ENCODE measurements at places on chromosomes 12 and 14.

- no peak for DNase-seq
Observed at GRCh38 chr12:107437954-107438353, 247.6 kb upstream of the PWP1 start.

- DNase-seq, result no peak
Observed at GRCh38 chr14:26835979-26836570, 238.2 kb upstream of the NOVA1 start.

DNA sequence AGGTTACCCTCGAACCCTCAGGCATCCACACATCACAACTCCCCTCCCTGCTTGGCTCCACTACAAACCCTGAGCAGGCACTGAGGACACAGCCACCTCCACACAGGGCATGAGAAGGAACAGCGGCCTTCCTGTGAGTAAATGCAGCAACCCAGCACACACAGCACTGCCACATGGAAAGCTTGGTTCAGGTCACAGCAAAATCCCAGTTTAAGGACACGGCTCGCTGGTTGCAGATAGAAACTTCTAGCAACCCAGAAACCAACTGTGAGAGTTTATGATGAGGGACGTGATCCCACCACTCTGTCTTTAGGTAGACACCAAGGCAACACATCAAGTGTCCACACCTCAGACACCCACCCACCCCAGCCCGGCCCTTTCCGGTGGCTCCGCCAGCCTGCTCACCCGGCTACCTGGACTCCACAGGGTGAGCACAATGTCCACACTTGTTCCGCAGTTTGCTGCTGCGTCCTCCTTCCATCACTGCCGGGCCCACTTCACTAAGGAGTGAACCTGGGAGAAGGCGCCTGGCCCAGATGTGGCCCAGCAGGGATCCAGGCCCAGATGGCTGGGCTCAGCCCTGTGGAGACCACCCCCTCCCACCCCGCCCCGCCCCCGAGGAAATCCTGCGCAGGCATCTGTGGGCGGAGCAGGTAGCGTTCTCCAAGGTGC, 13.2 kb downstream of the CDCA4 start:
- DNase-seq, result peak; percentile 56

GRCh38 chr12:111085096-111085495, 164.7 kb upstream of the MYL2 start:
- DNase-seq, result peak; percentile 64

GRCh38 chr12:105946493-105946901, 192.3 kb downstream of the NUAK1 start:
- DNase-seq, result no peak

GRCh38 chr12:104519190-104520019, 62.7 kb downstream of the CHST11 start:
- no peak for DNase-seq

DNA sequence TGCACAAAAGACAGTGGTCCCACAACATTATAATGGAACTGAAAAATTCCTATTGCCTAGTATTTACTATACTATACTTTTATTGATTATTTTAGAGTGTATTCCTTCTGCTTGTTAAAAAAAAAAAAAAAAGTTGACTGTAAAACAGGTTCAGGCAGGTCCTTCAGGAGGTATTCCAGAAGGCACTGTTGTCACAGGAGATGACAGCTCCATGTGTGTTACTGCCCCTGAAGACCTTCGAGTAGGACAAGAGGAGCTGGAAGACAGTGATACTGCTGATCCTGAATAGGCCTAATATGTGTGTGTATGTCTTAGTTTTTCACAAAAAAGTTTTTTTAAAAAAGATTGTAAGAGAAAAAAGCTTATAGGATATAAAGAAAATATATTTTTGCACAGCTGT, 12.3 kb downstream of the UBE2N start:
- DNase-seq, result no peak

DNA sequence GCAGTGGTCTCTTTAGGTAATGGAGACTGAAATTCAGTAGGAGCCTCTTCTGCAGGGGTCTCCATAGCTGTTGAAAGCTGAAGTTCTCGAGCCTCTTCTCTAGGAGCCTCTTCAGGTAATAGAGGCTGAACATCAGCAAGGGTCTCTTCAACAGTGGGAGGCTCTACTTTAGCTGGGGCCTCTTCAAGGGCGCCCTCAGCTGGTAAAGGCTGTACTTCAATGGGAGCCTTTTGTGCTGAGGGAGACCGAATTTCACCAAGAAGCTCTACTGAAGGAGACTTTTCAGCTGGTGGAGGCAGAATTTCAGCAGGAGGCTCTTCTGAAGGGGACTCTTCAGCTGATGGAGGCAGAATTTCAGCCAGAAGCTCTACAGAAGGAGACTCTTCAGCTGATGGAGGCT, 1.5 kb downstream of the FSCB start:
- peak; percentile 16 for DNase-seq

DNA sequence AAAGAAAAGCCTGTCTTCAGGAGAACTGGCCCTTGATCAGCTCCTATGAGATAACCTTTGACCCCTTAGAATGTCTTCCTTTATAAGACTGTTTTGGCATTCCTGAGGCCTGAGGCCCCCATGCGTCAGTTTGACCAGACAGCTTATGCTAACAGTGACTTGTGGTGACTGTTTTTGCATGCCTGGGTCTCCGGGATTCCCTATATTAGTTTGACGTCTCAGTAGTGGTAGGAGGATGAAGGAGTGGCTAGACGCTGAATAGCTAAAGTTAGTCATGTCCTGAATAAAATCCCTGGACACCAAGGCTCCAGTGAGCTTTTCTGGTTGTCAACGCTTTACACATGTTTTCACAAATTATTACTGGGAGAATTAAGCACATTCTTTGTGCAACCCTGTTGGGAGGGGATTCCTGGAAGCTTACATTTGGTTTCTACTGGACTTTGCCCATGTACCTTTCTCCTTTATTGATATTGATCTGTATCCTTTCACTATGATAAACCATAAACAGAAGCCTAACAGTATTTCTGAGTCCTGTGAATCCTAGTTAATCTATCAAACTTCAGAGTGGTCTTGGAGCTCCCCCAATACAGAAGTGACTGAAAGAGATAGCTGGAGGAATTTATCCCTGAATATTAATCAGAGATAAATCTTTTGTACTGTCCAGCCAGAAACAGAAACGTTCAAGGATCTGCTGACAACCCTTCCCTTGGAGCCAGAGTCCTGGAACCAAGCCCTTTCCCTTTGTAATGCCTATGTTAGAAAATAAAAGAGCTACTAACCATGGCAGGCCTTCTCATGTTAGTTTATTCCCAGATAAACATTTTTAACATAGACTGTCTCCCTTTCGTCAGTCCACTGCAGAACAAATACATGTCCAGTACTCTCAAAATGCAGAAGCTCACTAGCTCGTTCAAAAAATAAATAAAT, 479.2 kb downstream of the RPS29 start:
- no peak for DNase-seq

GRCh38 chr12:92028441-92028709, 117.3 kb downstream of the BTG1 start:
- no peak for DNase-seq

- no peak for DNase-seq
Observed at GRCh38 chr14:93317210-93317874, 15.5 kb downstream of the BTBD7 start.

DNA sequence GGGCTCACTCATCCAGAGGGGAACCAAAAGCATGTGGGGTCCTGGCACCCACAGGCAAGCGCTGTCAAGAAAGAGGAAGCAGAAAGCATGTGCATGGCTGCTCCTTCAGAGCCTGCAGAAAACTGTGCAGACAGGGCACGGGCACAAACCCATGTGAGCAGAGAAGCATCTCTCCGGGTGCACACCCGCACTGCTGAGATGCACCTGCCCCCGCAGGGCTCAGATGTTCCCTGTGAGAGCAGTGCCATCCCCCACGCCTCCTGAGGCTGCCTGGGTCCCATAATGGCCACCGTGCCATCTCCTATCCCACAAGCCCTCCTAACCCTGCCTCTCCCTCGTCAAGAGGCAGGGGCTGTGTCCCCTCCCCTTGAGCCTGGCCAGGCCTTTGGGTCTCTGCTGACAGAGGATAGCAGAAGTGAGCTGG, 32.3 kb upstream of the INF2 start:
- peak; percentile 54 for DNase-seq

DNA sequence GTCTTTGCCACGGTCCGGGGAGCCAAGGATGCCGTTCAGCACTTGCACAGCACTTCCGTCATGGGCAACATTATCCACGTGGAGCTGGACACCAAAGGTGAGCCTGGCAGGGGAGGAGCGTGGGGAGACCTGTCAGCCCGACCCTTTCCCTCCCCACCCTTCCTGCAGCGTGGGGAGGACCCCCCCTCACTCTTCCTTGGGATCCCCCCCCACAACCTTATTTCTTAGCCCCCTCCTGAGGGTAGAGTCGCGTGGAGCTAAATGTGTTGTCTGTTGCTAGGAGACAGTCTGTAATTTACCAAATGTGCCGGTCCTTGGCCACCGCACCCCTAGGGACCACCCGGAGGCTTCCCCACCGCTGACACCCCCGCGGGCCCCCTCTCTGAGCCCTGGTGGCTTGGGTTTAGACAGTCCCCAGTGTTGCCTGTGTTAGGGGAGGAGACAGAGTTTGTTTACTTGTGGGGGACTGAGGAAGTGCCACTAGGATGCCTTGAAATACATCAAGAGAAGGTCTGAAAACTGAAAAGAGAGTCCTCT, 2.3 kb downstream of the SETD1B start:
- DNase-seq, result no peak

- DNase-seq, result no peak
Observed at GRCh38 chr12:46298261-46298660, 29.4 kb upstream of the SLC38A1 start.

- DNase-seq, result no peak
Observed at GRCh38 chr12:5280086-5280485, 151.8 kb upstream of the NTF3 start.

DNA sequence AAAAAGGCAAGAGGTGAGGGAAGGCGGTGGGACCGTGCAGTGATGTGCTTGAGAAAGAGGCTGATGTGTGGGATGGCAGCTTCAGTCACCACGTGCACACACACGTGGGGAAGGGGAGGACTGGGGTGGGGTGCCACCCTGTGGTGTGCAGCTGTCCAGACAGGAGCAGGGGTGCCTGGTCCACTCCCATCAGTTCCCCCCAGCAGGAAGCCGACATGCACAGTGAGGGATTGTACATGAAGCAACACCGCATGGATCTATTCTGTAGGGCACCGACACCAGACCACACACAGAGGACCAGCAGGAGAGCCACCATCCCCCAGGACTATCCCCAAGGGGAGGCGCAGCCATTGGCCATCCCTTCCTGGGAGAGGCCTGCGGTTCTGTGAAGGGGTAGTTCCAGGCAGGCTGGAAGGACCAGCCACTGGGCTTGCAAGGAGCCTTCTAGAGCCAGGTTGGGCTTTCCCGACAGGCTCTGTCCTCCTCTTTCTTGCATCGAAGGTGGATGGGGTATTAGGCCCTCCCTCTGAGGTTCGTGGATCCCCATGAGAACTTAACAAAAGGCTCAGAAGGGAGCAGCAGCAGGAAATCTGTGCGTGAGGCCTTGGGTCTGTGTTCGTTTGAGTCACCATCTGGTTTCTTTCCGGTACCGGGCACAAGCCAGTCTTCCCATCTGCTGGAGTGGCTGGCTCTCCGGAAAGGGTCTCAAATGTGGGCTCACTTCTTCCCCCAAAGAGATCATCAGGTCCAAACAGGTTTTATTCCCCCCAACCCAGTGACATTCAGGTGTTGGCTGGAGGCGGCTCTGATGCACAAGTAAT, 59.8 kb downstream of the PLEKHG3 start:
- peak; percentile 66 for DNase-seq

DNA sequence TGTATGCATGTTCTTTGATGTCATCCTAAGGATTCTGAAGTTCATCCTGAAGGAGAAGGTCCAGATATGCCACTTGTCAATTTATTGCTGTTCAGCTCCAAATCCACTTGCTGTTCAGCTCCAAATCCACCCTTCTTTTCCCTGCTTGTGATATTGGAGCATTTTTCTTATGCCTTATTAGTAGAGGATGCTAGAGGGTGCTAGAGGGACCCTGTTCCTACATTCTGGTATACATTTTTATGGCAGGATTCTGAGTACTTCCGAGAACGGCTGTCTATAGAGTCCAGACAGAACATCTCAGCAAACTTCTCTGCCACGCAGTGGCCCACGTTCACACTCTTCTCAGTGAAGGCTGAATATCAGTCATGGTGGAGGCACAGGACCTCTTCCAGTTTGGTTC, 406.7 kb downstream of the NOVA1 start:
- DNase-seq, result no peak

- no peak for DNase-seq
Observed at GRCh38 chr12:26101763-26102162, 23.1 kb downstream of the BHLHE41 start.

GRCh38 chr12:130596241-130596640, 119.9 kb downstream of the RIMBP2 start:
- DNase-seq, result no peak

DNA sequence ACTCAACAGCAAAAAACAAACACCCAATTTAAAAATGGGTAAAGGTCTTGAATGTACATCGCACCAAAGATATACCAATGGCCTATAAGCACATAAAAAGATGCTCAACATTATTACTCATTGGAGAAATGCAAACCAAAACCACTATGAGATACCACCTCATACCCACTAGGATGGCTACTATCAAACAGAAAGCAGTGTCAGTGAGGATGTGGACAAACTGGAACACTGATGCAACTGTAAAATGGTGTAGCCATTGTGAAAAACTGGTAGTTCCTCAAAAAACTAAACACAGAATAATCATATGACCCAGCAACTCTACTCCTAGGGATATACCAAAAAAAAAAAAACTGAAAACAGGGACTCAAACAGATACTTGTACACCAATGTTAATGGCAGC, 49.3 kb downstream of the CDK17 start:
- DNase-seq, result no peak

DNA sequence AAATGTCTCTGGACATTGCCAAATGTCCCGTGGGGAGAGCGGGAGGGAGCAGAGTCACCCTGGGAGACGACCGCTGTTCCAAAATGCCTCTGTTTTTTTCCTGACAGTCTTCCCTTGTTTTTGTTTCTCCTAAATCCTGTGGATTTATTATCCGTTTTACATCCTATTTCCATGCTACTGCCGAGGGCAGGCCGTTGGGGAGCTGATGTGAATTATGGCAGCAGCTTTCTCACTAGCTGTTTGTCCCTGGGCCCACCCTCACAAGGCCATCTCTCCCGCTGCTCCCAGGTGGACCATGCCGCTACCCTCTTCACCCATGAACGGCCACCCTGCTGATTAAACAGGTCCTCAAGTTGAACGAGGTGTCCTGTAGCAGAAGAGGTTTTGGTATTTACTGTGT, 55.2 kb downstream of the FBXL14 start:
- no peak for DNase-seq

DNA sequence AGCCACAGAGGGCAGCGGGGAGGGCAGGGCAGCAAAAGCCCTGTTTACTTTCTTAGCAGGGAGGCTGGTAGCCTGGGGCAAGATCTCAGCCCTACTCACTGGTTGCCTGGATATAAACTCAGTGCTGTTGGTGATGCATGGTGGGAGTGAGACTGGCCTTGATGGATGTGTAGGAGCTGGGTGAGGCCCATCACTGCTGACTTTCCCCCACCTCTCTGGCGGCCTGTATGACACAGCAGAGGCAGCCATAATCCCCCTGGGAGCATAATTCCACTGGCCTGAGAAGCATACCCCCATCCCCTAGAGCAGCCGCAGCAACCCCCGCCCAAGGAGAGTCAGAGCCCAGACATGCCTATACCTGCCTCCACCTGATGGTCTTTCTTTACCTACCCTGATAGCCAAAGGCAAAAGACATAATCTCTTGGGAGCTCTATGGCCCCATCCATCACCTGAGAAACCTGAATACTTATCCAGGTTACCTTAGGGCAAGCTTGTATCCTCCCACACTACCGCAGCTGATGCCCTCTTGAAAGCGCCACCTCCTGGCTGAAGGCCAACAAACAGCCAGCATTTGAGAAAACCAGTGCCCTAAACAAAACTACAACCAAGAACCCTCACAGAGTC, 59.3 kb downstream of the DNAI7 start:
- no peak for DNase-seq

GRCh38 chr12:22250762-22251161, 83.7 kb downstream of the ST8SIA1 start:
- no peak for DNase-seq

- no peak for DNase-seq
Observed at GRCh38 chr12:64269161-64269560, 47.1 kb upstream of the KICS2 start.

Data from H7 (cell line).